Stimulated activated CD8-positive, alpha-beta memory T cell treated with anti-CD3 and anti-CD28 coated beads, Interleukin-4, amount 100 ng/mL, for 1 hour (primary cell): ENCODE measurements at places on chromosomes 6 and 20.

- no peak for DNase-seq
These were observed 253.1 kb upstream of the SUPT3H start for GRCh38 chr6:45630801-45631200.

GRCh38 chr6:124780623-124781022 lies 181.6 kb upstream of the RNF217 start:
- no peak for DNase-seq

DNA sequence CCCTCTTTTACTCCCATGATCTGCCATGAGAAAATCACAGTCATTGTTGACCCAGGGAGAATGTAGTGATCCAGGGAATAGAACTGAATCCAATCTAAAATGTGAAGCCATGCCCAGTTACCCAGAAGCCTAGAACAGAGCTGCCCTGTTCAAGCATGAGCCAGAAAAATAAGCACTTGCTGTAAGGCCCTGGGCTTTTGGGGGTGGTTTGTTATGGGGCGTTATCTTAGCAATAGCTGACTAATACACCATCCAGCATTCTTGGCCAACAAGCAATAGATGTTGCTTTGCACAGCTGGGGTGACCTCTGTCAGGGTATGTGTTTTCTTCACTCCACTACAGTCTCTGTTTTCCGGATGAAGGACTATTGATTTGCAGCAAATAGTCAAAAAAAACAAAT lies 120.4 kb downstream of the ZFP64 start:
- no peak for DNase-seq

- no peak for DNase-seq
These were observed 14.1 kb downstream of the SLC4A11 start for GRCh38 chr20:3224681-3225421.

DNA sequence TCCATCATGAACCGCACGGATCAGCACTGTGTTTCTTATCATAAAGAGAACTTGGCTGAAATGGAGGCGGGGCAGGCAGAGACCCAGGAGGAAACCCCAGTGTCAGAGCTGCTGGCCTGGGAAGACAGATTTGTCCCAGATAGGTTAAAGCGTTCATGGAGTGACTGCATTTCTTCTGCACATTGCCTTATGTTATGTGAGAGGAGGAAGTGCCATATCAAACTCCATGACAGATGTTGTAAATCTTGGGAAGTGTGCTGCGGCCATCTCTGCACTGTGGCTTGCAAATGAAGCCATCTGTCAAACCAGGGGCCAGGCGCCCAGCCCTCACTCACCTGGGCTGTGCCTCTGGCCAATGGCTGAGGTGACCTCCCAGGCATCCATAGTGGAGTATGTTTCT lies 163.0 kb downstream of the SLC24A3 start:
- no peak for DNase-seq

GRCh38 chr20:23021541-23021940 lies 13.6 kb upstream of the SSTR4 start:
- no peak for DNase-seq

DNA sequence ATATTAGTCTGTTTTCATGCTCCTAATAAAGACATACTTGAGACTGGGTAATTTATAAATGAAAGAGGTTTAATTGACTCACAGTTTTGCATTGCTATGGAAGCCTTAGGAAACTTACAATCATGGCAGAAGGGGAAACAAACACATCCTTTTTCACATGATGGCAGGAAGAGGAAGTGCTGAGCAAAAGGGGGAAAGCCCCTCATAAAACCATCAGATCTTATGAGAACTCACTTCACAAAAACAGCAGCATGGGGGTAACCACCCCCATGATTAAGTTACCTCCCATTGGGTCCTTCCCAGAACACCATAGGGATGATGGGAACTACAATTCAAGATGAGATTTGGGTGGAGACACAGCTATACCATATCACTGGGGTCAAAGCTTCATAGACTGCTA lies 254.2 kb downstream of the ERMARD start:
- DNase-seq, result no peak

GRCh38 chr6:76165471-76166221 lies 93.2 kb upstream of the IMPG1 start:
- DNase-seq, result no peak

DNA sequence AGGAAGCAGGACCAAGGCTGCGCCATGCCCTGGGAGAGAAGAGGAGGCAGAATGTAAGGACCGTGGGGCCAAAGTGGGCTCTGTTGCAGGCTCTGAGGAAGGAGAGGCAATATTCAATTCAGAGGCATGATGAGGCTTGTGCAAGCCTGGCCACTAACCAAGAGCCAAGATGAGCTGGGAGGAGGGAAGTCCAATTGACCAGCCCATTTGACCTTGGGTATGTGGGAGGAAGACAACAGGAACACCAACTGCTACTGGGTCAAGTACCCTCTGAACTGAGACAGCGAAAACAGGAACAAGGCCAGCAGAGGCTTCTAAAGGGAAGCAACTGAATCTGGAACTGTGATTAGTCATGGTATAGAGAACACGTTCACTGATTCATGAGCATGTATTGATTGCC lies 779.6 kb downstream of the MAFB start:
- no peak for DNase-seq

DNA sequence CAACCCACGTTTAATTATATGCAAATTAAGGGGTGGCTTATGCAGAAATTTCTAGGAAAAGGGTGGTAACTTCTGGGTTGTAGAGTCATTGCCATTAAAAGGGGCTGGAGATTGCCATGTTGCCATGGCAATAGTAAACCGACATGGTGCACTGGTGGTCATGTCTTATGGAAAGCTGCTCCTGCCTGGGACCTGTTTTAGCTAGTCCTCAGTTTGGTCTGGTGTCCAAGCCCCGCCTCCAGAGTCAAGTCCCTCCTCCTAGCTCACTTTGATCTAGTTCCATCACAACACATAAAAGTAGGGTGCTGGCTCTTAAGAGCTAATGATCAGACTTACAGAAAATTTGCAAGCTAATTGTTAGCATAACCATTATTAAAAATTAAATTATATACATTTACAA lies 5.3 kb downstream of the SLC22A2 start:
- no peak for DNase-seq

- DNase-seq, result no peak
These were observed 177.6 kb downstream of the UST start for GRCh38 chr6:148924226-148925012.

DNA sequence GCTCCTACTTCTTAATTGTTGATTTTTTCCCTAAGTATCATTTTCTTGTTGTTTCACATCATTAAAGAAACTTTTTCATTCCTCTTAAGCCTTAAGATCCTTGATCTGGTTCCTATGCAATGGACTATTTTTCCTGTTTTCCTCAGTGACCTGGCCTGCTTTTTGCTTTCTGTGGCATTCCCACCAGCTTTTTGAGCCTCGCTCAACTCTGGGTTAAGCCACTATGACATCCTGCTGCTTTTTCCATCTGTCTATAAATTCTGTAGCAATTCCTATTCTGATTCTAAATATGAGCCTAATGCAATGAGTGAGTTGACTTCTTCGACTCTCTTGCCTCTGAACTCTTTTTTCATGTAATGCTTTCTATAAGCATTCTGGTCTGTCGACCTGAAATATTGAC lies 160.3 kb downstream of the GRM1 start:
- DNase-seq, result no peak

GRCh38 chr20:944774-945410 lies 28.8 kb upstream of the ANGPT4 start:
- DNase-seq, result no peak

GRCh38 chr6:52416629-52417151 lies 3.5 kb upstream of the EFHC1 start:
- no peak for DNase-seq

- DNase-seq, result no peak
These were observed 1.8 kb downstream of the RIPOR2 start for GRCh38 chr6:24933868-24934401.

- no peak for DNase-seq
These were observed 167.8 kb upstream of the CENPW start for GRCh38 chr6:126172131-126172530.

DNA sequence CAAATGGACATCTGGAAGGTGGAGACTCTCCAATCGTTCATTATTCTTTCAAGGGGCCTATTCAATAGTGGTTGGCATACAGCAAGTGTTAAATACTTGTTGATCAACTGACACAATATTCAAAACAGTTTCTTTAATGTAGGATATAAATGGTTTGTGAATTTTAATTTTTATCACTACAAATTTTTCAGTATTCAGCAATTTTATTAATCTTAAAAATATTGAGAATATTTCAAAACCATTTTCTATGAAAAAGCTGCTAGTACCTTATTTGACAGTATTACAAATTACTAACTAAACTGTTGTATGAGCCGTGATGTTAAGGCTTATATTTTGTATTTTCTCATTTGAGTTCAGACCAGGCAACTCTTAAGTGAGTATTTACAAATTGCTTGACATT lies 32.4 kb downstream of the NCOA7 start:
- DNase-seq, result no peak

DNA sequence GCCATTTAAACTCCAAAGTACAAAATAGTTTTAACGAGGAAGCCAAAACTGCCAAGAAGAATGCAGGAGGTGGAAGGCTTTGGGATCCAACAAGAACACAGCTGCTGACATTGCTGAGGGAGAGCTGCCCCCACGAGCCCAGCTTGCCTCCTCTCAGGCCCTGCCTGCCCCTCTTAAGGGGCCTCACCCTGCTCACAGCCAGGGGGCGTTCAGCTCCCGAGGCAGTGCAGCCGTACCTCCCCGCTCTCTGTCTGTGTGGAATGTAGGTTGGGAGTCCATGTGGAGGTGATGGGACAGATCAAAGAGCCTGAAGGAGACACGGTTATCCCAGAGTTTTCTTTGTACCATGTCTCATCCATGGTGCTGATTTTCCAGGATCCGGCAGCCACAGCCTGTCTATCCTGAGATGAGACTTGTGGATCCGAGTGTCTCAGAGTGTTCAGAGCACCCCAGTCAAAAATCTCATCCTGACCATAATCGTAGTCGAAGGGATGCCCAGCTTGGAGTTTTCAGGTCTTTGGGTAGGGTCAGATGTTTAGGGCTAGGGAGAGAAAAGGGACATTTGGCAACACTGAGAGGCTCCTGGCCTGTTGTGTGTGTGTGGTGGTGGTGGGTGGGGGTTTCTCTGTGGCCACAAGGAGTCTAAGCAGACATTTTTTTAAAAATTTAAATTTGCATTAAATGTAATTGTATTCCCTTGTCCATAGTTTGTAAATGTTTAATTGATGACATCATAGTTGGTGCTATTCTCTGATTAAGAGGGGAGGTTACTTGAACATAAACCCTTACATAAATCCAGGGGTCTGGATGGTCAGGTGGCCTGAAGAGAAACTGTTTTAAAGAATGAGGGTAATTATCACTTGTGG lies 111.4 kb upstream of the CLDN20 start:
- no peak for DNase-seq
